ENCODE measurements at places on chromosomes 12 and 14.

GRCh38 chr12:65911321-65911720 is 87.0 kb downstream of the HMGA2 start:
- DNase-seq: no peak

DNA sequence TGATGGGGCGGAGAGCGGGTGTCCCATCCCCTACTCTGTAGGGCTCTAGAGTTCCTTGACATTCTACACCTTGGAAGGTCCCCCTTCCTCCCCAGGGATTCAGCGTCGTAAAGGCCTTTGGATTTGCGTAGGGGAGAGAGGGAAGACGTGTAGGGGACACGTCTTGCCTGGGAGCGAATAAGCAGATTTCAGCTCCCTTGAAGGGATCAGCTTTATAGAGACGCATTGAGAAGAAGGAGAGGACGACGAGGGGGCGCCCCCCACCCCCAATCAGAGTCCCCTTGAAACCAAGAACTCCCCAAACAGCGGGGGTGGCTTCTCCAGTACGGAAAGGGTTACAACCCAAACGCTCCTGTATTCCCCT is 324 bp downstream of the CALCOCO1 start:
- no peak for DNase-seq

DNA sequence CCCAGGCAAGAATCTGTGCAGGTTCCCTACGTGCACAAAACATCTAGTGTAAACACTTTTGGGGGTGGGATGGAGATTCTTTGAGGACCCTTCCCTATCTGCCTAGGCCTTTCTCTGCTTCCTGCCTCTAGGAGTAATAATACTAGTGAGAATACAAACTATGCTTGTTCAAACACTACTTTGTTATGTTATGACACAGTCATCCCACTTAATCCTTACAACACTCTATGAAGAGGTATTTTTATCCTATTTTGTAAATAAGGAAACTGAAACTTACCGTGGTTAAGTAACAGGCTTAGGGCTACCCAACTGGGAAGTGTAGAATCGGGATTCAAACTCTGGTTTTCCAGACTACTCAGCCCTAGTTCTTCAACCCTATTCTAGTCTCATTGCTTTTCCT is 96.5 kb downstream of the KCNA5 start:
- no peak for DNase-seq

DNA sequence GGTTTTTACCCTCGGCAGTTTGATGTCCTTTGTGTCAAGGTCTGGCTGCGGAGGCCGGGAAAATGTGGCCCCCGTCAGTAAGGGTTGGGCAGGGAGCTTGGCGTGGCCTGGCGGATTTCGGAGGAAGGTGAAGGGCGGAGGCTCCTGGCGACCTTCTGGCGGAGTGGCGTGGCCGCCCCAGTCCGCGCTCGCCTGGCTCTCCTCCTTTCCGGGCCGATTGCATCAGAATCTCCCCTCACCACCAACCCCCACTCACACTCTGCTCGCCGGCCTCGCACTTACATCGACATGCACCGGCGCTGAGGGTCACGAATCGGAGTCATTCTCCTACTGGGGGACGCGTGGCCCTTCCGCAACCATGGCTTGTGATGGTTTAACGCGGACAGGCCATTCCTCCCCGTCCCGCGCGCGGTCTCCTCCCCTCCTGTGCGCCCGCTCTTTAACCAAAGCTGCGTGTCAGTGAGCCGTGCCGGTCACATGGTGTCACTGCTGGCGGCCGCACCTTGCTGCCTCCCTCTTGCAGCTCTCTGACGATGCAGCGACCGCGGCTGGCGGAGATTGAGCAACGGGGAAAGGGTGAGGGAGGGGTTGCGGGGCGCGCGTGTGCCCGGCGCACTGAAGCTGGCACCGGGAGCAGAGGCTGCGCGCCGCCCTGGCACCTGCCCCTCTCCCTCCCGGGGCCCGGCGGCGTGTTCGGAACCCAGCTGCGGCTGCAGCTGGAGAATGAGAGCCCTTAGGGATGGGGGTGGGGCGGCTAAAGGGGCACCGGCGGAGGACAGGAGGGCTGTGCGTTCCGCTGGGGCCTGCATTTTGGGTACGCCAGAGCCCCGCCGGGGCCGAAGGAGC is at the start of gene SLC38A1:
TSS of gene SLC38A1 (minus strand) at position 461 of the 846 bp plus-strand sequence. CDS start 29,243 bp downstream, outside the sequence.
- DNase-seq: peak; percentile 88

GRCh38 chr14:97748616-97749015 is 951.4 kb downstream of the VRK1 start:
- DNase-seq: no peak

DNA sequence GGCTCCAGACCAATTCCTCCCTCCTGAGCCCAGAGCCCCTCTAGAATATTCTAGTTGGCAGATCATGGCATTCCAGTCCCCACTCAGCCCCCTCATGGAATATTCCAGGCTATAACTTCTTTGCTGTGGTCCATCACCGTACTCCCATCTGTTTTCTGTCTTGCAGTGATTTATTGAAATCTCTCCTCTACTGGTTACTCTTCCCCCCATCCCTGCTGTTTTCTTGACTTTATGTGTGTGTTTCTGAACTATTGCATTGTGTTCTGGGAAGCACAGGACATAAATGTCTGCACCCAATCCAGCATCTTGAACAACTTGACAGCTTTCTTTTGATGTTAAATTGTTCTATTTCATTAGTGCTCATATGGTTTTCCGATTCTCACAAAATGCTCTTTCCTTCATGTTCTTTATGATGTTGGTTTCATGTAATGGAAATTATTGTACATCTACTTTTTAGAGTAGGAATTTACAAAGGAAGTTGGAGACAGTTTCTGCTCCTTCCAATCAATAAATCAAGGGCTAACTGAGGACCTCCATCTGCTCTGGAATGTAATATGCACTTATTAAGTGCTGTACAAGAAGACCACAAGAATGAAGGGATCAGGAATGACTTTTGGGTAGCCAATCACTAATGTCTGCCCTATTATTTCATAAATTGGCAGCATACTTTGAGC is 26.3 kb downstream of the PDE6H start:
- no peak for DNase-seq

DNA sequence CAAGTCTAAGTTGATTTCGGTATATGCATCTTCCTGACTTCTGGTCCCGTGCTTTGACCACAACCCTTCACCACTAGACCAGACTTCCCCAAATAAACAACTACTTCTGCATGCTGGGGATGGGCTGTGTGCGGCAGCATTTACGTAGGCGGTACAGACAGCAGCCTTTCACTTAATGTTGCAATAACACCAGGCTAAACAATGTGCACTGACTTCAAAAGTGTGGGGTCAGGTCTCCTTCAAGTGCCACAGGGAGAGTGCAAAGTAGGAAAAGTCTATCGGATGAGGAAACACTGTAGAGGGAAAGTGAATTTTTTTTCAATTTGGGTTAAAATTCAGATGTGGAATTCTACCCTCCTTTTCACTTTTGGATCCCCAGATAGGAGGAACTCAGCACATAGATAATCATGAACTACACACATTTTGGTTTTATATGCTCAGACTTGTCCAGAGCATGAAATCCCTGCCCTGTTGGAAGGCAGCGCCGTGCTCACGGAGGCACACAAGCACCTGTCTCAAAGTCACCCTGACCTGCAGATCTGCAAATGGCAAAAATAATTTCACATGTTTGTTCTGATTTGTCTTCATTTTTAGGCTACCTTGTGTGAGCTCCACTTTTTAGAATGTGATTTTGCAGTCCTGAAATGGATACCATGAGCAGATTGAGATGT is 3.6 kb upstream of the FOS start:
- DNase-seq: peak; percentile 91

- DNase-seq: no peak
These were observed 118.7 kb upstream of the TSPAN8 start for GRCh38 chr12:71276541-71276940.

DNA sequence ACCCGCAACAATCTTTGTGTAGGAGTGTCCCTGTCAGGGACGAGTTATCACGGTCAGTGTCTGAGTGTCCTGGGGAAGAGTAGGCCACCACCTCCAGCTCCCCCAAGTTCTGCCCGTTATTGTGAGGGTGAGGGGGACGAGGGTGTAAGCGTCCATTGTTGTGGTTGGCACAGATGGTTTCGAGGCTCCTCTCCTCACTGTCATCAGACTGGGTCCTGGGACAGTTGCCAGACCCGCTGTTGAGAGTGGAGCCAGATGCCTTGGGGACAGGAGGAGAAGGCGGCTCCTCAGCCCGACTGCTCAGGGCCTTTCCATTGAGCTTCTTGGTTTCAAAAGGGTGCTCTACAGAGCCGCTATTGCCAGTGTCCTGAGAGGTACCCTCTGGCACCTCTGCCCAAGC is 74.9 kb upstream of the ACTN1 start:
- no peak for DNase-seq

DNA sequence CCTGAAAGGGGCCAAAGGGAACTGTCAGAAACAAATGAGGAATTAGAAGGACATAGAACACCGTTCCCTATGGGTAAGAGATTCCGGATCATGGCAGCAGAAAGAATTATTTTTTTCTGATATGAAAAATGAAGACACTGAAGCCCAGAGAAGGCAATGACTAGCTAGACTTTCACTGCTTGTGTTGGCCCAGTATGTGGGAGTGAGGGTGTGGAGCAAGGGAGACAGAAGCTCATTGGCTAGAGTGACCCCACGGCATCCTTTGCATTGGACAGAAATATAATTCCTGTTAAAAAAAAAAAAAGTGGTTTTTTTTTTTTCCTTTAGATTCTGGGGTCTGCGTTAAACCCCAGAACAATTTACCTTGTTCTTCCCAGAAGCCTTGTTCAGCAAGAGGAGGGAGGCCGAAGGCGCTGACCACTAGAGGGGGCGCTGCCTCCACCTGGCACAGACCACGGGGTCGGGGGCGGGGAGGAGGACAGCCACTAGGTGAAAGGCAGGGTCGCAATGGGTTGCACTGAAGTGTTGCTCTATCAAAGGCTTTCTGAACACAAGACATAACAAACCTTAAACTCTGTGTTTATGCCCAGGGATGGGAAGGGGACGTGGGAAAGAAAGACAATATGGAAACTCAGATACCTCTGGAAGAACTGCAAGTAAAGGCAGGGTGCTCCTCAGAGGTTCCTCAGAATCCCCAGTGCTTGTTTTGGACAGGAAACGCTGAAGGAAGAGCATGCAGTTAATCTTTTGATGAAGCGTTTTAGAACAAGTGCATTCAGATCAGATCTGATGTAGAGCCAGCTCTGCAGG is 156.8 kb downstream of the KCNA5 start:
- DNase-seq: no peak

GRCh38 chr14:30681752-30682355 is 59.7 kb downstream of the SCFD1 start:
- no peak for DNase-seq

DNA sequence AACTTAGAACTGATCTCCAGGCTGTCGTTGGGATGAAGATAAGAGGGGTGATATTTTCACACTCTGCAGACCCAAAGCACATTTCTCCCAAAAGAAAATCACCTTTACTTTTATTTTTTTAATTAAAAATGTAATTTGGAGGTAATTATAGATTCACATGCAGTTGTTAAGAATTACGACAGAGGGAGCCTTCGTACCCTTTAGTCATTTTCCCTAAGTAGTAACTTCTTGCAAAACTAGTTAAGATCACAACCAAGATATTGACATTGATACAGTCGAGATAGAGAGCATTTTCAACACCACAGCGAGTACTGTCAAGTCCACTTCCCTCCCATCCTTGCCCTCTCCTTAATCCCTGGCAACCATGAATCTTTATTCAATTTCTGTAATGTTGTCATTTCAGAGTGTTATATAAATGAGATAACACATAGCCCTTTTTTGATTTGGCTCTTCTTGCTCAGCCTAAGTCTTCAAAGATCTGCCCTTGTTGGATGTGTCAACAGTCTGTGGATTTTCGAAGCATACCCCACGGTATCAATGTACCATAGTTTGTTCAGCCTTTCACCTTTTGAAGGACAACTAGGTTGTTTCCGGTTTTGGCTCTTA is 39.6 kb downstream of the DNAH10 start:
- no peak for DNase-seq

GRCh38 chr12:8784290-8784888 is 38.0 kb upstream of the A2ML1 start:
- DNase-seq: no peak

DNA sequence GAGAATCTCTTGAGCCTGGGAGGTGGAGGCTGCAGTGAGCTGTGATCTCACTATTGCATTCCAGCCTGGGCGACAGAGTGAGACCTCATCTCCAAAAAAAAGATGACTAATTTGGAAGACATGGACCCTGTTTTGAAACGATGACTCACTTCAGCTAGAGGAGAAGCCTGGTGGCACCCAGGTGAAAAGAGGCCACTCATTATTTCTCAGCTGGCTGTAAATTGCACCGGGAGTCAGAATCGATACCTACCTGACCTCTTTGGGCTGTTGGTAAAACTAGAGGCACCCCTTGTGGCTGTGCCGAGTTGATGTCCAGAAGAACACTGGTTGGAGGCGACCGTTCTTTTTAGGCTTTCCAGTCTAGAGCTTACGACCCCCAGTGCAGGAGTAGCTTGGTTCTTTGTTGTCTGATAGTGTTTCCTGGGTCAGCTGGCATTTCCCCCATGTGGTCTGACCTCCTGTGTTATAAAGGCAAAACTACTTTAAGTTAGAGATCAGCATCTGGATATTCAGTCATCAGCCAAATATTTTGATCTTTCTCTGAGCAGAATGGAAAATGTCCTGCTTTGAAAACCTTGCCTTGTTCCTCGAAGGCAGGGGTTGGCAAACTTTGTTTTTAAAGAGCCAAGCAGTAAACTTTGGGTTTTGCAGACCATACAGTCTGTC is 93.2 kb downstream of the CHST11 start:
- DNase-seq: no peak

- no peak for DNase-seq
These were observed 148.4 kb upstream of the FKBP4 start for GRCh38 chr12:2646341-2646740.

GRCh38 chr12:68932128-68932960 is 627 bp downstream of the CPM start:
- DNase-seq: no peak

DNA sequence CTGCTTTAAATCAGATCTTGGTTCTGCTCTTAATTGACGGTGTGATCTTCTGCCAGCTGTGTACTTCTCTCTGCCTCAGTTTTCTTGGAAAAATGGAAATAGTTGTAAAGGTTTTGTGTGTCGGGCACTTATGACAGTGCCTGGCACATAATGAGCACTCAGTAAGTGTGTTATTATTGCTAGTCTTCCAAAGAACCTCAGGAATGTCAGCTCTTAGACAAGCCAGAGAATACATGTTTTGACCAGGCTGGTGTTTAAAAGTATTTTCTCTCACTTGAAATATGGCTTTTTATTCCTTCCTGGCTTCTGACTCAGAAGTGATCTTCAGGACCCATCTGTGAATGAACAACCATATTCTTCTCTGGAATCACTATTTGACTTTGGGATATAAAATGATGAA is 304.1 kb downstream of the SNAPC1 start:
- DNase-seq: no peak

DNA sequence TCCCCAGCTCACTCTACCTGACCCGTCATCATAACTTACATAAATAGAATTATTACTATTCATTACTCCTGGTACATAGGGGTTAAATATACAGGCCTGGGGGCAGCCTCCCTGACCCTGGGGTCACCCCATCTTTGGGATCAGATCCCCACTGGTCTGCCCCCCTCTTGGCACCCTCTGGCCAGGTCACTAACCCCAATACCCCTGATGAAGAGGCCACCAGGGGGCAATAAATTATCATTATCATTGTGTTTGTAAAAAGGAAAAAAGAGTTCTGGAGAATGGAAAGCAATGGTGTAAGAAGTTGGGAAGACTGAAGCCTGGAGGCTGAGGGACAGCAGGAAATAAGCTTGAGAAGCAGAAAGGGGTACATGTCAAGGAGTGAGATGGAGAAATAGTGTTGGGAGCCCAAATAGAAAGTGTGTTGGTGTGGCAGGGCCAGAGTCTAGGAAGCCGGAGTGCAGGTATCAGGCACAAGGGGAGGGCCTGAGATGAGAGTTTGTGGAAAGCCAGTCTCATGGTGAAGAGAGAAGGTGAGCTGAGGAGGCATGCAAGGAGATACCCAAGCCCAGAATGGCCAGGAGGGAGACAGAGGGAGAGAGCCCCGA is 6.1 kb upstream of the AAAS start:
- no peak for DNase-seq
